Stimulated activated CD4-positive, alpha-beta T cell treated with anti-CD3 and anti-CD28 coated beads, Interleukin-1b, Interleukin-23, amount 100 ng/mL, for 4 hours (primary cell): ENCODE measurements at places on chromosomes 7 and 10.

DNA sequence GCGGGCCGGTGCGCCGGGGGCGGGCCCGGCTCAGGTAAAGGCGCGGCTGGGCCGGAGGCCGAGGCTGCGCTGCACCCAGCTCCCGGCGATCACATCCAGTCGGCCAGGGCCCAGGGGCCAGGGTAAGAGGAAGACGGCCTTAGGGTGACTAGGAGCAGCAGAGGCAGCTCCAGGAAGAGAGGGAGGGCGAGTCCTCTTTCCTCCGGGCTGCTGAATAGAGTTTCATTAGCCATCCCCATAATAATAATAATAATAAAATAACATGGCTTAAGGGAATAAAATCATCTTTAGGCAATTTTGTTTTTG is 44.8 kb upstream of the CDK1 start:
- no peak for DNase-seq

DNA sequence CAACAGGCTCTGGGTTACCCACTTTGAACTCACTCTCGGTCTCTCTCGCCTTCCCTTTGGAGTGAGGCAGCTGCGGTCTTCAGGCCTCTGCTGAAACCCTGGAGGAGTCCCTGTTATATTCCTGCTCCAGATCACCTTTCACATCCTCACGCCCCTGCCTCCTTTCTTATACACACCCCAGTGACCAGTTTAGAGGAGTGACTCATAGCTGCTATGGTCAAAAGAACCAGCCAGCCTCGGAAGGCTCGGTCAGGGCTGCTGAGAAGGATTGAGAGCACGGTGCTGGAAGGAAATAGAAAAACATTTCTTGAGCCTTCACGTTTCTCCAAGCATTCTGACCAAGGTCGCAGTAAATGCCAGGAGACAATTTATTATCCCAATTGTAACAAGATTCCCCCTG is 28.3 kb upstream of the SVOPL start:
- DNase-seq = no peak

GRCh38 chr7:26143298-26144048 is 8.5 kb upstream of the NFE2L3 start:
- DNase-seq = no peak

DNA sequence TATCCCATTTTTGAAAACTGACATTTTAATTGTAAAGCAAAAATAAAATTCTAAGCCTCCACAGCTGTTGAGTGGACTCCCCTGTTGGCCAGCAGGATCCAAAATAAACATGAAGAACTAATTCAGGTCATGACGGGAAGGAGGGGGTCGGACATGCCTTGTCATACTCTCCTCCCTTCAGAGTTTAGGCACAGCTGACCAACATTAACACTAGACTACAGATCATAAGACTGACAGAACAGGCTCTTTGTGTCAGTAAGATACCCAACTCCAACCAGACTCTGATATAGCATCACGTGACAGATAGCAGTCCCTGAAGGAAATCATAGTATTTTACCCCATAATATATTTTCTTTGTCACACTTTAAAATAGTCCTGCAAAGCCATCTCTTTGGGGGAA is 20.9 kb upstream of the ZNF12 start:
- DNase-seq = no peak

DNA sequence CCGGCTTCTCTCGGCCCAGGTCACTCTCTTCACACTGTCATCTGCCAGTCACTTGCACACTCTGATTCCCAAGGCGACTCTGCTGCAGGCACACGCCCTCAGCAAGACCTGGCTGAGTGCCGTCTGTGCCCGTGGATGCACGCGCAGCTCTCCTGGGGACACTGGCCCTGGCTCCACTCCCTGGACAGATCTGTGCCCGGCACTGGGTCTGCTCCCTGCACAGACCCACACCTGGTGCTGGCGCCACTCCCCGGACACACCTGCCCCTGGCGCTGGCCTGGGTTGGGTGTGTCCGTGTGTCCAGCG is 133.2 kb downstream of the DNAJB6 start:
- no peak for DNase-seq
